ENCODE measurements at places on chromosomes 16 and 17.

GRCh38 chr17:35345926-35346771 is 27.3 kb downstream of the SLFN11 start:
- DNase-seq, result no peak

- DNase-seq, result no peak
These were observed 104.1 kb downstream of the BMERB1 start for GRCh38 chr16:15538507-15538906.

DNA sequence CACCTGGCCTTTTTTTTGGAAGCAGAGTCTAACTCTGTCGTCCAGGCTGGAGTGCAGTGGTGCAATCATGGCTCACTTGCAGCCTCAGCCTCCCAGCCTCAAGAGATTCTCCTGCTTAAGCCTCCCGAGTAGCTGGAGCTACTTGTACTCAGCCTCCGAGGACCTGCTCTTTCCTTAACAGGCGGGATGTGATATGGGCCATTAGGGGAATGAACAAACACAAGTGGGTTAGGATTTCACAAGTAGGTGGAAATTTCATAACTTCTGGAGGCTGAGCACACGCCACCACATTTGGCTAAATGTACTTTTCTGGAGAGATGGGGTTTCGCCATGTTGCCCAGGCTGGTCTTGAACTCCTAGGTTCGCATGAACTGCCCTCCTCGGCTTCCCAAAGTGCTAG is 4.1 kb downstream of the PAM16 start:
- DNase-seq, result no peak

GRCh38 chr17:60510031-60510430 is 16.0 kb downstream of the APPBP2 start:
- DNase-seq, result no peak

- no peak for DNase-seq
These were observed 38.4 kb downstream of the TNFRSF13B start for GRCh38 chr17:16933317-16934132.

DNA sequence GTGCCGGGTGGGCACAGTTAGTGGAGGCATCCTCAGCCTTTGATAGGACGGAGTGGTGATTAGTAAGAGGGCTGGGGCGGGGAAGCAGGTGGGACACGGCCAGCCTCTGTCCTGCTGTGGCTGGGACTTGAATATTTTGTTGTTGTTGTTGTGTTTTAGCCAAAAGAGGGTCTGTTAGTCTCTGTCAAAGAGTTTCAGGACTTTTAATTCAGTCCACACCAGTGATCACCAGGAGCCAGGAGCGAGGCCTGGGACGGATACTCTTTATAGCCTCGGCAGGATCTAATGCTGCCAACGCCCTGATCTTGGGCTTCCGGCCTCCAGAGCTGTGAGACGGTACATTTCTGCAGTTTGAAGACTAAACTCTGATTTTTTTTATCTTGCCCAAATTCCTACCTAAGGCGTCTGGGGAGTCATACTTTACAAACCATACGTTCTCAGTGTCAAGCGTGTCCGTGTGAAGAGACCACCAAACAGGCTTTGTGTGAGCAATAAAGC is 2.9 kb upstream of the RNF213 start:
- no peak for DNase-seq

GRCh38 chr16:66344533-66345145 is 21.9 kb upstream of the CDH5 start:
- no peak for DNase-seq
